Activated CD8-positive, alpha-beta memory T cell treated with anti-CD3 and anti-CD28 coated beads for 1 hour (primary cell): ENCODE measurements at places on chromosomes 4 and X.

DNA sequence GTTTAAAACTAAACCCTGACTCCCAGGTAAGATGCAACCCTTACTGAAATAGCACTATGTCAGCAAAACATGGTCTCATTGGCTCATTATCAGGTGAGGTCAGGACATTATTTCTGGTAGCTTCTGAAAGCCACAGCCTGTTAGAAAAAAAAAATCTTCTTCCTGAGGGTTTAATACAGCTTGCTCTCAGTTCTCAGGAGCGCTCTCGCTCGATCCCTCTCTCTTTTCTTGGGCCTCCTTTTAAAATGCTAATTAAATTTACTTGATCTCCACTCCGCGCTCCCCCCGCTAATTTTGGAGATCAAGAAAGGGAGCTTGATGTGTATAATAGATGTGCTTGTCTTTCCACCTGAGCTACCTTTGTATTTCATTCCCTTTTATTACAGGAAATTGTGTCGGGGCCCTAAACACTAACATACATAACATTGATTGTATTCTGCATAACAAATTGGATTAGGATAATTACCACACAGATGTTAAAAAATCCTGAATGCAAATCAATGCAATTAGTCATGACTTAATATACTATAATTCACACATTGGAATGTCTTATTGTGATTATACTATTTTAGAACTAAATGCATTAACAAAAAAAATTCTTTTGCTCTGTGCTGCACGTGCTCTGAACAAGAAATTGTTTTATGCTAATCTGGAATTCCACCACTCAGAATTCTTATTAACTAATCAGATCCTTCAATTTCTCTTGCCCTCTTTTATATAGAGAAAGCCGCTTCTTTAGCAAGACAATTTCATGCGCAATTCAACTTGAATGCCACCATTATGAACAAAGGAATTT is 101.6 kb upstream of the TEX13D start:
- no peak for DNase-seq

- no peak for DNase-seq
Measured at GRCh38 chr4:55269470-55269869, 76.6 kb upstream of the SRD5A3 start.

- DNase-seq: no peak
Measured at GRCh38 chrX:11261260-11261659, 32.0 kb upstream of the AMELX start.

DNA sequence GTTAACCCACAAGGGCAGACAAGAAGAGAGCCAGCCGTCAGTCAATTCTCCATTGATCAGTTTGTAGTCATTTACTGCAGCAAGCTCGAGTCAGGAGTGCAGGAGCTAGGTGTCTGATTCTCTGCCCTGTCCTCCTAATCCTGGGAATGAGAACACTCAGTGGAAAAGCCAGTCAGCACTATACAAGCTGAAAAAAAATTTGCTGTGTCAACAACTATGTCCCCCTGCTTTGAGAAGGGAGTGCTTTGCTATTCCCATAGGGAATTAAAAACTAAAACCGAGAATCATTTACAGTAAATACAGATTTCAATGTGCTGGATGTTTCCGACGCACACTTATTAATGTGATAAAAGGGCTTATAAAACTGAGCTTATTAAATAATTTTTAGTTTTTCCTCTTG is 84.2 kb downstream of the GRIA2 start:
- no peak for DNase-seq

GRCh38 chrX:150627957-150628356 is 59.5 kb downstream of the MTM1 start:
- no peak for DNase-seq

DNA sequence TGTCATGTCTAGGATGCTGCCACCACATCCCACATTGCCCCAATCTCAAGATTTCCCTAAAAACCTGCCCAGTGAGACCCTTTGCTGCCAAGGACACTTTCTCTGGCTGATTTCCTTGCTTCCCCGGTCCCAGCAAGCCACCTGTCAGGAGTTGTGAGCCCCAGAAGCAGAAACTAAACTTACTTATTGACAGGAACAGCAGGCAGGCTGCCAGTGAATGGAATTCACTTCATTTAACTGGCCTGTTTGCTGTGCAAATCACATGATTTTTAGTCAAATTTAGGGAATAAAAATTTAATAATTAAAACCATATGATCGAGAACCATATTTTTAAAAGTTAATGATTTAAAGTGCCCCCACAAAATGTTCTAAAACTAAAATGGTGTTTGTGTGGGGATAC is 48.5 kb downstream of the MAMLD1 start:
- no peak for DNase-seq

GRCh38 chrX:125150231-125150630 is 169.4 kb upstream of the TEX13C start:
- DNase-seq: no peak

DNA sequence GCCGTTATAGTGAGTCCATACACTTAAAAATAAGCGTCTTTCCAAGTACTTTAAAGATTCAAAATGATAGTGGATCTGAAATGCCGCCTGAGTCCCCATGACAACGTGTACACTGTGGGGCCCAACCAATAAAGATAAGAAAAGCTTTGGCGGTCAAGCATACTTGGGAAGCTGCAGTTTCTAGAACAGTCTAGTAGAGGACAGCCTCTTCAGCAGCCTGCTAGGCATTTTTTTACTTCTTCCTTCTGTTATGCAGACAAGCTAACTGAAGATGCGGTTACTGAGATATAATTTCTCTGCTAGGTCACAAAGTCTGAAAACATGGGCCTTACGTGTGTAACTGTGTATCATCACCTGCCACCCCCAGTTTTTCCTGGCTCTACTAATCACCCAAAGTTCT is 402 bp upstream of the UPRT start:
- no peak for DNase-seq

DNA sequence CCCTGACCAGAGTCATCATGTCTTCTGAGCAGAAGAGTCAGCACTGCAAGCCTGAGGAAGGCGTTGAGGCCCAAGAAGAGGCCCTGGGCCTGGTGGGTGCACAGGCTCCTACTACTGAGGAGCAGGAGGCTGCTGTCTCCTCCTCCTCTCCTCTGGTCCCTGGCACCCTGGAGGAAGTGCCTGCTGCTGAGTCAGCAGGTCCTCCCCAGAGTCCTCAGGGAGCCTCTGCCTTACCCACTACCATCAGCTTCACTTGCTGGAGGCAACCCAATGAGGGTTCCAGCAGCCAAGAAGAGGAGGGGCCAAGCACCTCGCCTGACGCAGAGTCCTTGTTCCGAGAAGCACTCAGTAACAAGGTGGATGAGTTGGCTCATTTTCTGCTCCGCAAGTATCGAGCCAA is 11.0 kb downstream of the MAGEA4 start:
- no peak for DNase-seq

GRCh38 chrX:44462850-44463249 is 79.8 kb downstream of the FUNDC1 start:
- DNase-seq: no peak

DNA sequence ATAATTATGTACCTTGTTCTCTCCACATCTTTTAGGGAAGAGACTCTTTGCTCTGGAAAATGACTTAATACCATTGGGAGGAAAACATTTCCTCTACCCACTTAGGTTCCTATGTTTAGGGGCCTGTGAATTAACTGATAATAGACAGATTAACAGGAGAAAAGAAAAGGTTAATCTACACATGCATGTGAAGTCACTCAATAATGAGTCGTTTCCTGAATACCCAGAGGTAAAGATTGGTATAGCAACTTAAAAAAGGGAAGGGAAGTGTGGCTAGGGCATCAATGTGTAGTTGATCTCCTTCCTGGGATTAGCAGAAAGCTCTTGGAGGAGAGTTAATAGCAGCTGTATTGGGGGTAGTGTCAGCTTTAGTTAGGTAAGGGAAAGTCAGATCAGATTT is 419.5 kb upstream of the ATOH1 start:
- DNase-seq: no peak
